Epithelial cell of proximal tubule (primary cell): ENCODE measurements at places on chromosomes 11 and 22.

DNA sequence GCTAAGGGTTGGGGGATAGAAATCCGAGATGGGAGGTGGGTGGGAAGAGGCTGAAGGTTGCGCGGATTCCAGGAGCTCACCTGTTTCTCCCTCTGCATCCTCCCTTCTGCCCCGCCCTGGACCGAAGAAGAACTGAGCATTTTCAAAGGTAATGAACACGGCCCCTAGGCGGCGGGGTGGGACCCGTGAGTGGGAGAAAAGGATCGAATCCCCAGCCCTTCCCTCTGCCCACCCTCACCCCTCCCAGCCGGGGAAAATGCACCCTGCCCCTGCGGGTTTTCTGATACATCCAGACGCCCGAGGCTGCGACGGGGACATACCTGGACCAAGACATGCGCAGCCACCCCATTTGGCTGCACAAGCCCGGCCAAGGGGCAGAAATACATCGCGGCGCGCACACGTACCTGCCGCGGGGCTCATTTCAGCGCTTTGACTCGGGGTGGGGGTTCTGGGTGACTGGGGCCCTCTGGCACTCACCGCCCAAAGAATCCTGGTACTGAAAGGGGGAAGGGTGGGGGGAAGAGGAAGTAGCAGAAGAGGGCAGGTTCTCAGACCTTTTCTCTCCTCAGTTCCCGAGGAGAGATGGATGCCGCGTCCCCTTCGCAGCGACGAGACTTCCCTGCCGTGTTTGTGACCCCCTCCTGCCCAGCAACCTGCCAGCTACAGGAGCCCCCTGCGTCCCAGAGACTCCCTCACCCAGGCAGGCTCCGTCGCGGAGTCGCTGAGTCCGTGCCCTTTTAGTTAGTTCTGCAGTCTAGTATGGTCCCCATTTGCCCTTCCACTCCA is 6.0 kb downstream of the VSIG2 start:
- DNase-seq, result no peak

- DNase-seq, result no peak
Measured at GRCh38 chr22:20943104-20943933, 23.7 kb upstream of the AIFM3 start.

- peak; percentile 99 for DNase-seq
Measured at GRCh38 chr22:45246060-45246985, 5.6 kb upstream of the KIAA0930 start.

DNA sequence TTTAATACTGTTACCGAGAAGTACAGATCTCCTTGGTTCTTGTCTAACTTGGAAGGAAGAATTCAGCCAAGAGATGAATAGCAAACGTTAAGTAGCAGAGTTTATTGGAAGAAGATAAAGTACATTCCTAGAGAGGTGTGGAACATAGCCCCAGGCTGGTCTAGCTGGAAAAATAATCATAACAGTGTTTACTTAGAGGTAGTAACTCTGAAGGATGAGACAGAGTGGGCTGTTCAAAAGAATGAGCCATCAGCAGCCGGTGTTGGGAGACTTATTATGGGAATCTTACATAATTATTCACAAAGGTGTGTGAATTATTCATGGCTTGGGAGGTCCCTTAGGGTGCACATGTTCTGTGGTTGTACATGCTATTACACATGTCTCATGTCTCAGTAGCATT is 276.5 kb downstream of the LUZP2 start:
- no peak for DNase-seq

- DNase-seq, result no peak
Measured at GRCh38 chr11:47152126-47152952, 24.3 kb downstream of the ARFGAP2 start.

DNA sequence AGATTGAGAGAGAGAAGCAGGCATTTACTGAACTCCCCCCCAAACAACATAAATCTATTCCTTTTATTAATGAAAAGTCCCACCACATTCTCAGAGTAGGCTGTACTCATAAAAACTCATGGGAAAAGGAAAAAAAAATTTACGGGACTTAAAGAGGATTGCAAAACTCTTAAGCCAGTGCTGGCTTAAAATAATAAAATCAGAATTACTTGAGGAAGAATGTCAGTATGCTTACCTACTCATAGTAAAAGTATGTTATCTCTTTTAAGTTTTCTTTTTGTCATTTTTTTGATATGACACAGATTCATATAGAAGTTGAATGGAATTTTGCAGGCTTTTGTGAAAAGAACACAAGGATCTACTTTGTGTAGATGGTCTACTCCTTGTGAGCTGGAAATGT is 126.3 kb downstream of the LUZP2 start:
- DNase-seq, result no peak

DNA sequence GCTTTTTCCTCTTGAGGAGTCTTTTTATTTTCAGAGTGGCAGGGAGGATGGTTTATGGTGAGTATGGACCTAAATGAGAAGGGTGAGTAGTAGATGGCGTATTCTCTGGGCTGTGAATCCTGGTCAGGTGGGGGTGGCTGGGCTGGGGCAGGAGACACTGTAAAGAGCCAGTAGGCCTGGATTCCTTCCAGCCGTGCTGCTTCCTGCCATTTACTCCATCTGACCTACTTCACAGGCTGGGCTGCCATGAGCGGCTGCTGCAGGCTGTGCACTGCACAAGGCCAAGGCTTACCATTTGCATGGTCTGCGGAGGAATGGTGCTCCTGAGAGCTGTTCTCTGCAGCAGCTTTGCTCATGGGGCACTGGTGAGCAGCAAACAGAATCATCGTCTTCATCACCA is 297.6 kb downstream of the KIRREL3 start:
- no peak for DNase-seq

GRCh38 chr11:132186699-132187098 is 816.3 kb downstream of the NTM start:
- no peak for DNase-seq

DNA sequence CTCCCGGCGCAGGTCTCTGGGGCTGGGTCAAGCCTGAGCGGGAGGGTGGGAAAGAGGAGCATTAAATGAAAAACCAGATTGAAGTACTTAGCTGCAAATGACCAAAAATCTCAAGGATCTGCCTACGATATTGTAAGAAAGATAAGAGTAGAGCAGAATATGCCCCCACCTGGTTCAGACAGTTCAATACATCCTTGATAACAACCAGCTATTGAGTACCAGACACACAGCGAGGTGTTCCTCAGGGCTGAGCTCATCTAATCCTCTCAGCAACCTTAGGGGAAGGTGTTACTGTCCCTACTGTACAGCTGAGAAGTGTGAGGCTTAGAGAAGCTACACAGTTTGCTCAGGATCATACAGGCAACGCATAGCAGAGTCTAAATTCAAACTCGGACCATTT is 27.4 kb upstream of the HMGXB4 start:
- DNase-seq, result no peak

- DNase-seq, result no peak
Measured at GRCh38 chr11:4195909-4196308, 101.3 kb downstream of the RRM1 start.

GRCh38 chr22:27139935-27140511 is 482.6 kb downstream of the MIAT start:
- no peak for DNase-seq

GRCh38 chr11:33055375-33055774 is 16.0 kb downstream of the TCP11L1 start:
- no peak for DNase-seq

GRCh38 chr11:81963018-81963417 is 770.6 kb downstream of the FAM181B start:
- DNase-seq, result no peak

DNA sequence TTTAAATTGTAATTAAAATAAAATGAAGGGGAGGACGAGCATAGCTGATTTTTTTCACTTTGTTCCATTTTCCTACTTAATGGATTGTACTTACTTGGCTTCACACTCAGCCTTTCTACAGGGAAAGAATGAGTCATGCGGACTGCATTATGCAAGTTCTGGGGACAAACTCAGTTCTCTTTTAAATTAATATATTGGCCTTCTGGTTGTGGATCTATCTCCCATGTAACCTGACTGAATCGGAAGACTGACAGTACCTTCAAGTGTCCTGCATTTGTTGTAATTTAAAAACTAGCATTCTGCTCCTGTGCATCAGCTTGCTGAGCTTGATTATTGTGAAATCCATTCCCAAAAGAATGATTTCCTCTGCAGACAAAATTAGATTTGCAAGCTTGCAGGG is 12.2 kb downstream of the OR8D1 start:
- DNase-seq, result peak; percentile 6

- no peak for DNase-seq
Measured at GRCh38 chr11:128300785-128301184, 286.6 kb downstream of the ETS1 start.

- DNase-seq, result no peak
Measured at GRCh38 chr22:48923165-48923865, 904.4 kb downstream of the BRD1 start.

DNA sequence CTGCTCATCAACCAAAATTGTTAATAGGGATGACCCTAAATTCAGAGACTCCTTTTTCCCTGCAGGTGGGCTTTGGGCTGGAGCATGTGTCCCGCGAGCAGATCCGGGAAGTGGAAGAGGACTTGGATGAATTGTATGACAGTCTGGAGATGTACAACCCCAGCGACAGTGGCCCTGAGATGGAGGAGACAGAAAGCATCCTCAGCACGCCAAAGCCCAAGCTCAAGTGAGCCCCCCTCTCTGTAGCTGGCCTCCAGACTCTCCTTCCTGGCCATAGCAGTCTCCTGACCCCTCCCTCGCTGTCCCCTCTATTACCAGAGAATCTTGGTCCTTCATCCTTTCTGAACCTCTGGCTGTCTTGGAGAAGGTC is 47.9 kb upstream of the RAB1B start:
- DNase-seq, result no peak

GRCh38 chr22:22716136-22716665 is 71.8 kb downstream of the GGTLC2 start:
- DNase-seq, result no peak

DNA sequence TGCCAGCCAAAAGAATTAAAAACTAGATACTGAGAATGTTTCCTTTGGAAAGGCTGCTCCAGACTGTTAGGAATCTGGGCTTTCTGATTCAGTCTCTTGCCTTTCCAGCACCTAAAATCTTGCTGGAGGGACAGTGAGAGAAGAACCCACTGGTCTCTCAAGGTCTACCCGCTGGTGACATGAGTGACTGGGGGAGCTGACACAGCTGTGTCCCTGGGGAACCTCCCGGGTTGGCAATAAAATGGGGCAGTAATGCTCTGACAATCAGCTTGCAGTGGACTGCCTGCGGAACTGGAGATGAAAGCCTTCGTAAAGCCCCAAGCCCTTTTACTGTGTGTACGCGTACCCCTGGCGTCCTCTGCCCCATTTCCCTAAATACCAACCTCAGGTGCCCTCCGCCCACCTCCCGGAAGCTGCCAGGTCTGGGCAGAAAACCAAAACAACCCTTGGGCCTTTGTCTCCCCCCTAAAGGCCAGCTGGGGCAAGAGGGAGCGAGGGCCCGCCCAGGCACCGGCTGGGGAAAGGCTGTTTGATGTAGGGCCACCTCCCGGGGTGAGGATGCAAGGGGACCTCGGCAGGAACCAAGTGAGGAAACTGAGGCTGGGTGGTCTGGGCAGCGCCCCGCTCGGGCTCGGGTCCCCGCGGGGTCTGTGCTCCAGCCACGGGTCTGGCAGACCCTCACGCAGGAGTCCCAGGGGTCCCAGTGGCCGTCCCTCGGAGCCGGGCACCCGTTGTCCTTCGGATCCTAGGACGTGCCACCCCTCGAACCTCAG is 741 bp downstream of the CARS1 start:
- DNase-seq, result no peak

GRCh38 chr11:44324222-44324621 is 14.3 kb upstream of the ALX4 start:
- no peak for DNase-seq

- no peak for DNase-seq
Measured at GRCh38 chr11:15826826-15827225, 529.5 kb downstream of the SOX6 start.

DNA sequence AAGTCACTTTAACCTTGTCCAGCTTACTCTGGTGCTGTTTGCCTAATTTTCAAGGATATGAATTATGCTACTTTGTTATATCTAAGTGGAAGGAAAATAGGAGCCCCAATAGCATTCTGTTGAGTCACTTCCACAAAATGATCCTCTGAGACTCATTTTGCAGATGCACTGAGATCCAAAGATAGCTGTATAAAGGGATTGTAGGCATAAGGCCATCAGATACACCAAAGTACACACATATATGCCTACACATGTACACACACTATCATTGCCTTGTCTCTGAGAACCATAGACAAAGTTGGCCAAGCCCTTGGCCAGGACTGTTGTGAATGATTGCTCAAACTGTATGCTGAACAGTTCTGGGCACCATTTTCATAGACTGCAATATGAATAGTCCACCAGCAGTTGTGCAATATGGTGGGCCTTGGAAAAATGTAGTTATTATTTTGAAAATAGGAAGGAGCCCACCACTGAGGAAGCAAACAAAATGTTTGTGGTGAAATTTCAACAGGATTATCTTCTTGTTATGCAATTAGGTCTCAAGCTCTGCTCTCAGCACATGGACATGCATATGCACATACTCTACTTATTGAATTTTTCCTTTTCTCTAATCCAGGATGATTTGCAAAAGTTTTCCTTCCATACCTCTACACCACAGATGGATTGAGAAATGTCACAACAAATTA is 186.0 kb upstream of the CTSC start:
- DNase-seq, result no peak

GRCh38 chr22:36002718-36003260 is 25.8 kb downstream of the RBFOX2 start:
- DNase-seq, result no peak

GRCh38 chr11:60970890-60971289 is 590 bp upstream of the CD6 start:
- no peak for DNase-seq

DNA sequence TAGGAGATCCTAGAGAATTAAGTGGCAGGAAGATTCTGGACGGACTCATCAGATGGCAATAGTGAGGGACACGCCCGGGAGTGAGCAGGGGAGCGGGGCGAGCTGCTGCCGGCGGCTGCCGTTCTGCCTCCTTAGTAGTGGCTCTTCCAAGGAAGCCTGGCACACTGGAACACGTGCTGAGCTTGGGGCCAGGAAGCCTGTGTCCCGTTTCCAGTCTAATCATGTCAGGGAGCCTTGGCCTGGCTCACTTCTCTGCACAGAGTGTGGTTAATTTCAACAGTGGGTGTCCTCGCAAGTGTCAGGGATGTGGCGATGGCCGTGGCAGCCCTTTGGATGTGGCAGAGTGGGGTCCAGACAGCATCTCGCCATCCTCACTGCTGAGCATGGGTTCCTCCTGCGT is 16.5 kb downstream of the GLB1L3 start:
- no peak for DNase-seq

- DNase-seq, result no peak
Measured at GRCh38 chr11:100229086-100229485, 458.0 kb upstream of the ARHGAP42 start.

- no peak for DNase-seq
Measured at GRCh38 chr11:93773045-93773477, 11.0 kb upstream of the MED17 start.

GRCh38 chr11:47532597-47533213 is 20.2 kb downstream of the CELF1 start:
- no peak for DNase-seq
